Effector CD8-positive, alpha-beta T cell (primary cell): ENCODE measurements at places on chromosomes 3 and 15.

DNA sequence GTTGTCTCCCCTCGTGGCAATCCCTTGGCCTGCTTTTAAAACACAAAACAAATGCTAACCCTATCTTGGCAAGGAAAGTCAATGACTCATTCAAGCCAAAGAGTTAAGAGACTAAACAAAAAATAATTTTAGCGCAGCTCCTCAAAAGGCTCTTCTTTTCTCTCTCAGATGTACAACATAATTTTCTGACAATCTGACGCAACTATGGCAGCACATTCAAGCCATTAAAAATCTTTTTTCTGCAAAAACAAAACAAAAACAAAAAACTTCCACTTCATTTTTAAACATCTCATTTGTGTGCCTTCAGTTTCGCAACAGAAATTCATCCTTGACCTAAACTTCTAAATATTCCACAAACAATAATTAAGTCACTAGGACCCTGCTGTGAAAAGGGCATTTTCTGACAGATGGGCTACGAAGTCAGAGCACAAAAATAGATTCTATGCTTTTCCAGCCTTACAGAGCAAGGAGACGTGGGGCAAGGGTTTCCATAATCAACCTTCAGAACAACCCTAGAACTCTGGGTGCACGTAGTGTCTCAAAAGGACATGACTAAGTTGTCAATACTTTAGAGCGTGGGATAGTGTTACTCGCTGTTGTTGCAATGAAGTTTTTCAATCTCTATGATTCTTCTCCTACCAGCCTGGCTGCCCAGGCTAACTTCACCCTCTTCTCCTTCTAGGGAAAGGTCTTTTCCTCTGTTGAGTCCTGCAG lies 84.3 kb downstream of the MB21D2 start:
- DNase-seq, result no peak

- no peak for DNase-seq
Measured at GRCh38 chr3:155871746-155872158, 1.3 kb downstream of the GMPS start.

- DNase-seq, result no peak
Measured at GRCh38 chr3:173945806-173946205, 548.3 kb downstream of the NLGN1 start.

DNA sequence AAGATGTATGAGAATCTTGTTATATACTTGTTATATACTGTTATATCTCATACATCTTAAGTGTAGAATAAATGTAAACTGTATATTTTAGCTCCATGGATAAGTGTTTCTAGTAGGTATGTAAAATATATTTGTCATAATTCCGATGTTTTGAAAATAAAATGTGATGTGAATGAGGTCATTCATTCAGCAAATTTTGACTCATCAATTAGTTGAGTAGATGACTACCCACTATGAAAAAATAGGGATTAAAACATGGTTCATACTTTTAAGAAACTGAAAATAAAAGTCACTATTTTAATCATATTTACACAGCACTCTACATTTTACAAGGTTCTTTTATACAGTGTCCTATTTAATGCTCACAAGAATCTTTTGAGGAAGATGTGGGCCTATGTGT lies 28.4 kb upstream of the CNTN3 start:
- no peak for DNase-seq

DNA sequence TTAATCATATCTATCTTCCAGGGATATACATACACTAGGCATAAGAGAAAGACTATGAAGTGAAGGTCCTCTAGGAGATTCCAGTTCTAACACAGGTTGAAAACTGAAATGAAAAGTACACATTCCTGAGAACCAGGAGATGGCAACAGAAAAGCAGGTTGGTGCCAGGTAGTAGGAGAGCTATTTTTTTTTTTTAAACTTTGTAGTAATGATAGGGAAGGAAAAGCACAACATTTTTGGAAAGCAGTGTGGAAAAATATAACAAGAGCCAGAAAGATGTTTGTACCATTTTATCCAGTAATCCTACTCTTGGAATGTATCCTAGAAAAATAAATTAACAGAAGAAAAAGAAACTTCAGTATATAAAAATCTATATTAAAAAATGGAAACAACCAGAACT lies 189.9 kb downstream of the DTWD1 start:
- DNase-seq, result no peak

- no peak for DNase-seq
Measured at GRCh38 chr15:58491499-58492202, 59.9 kb downstream of the LIPC start.
